CD4-positive, alpha-beta T cell (primary cell): ENCODE measurements at places on chromosomes 2 and 18. TPM values are rescaled to one million over a fixed set of nuclear protein-coding genes. Genes with fewer than 3 reads are reported as not detected.

Gene ATL2
- total RNA-seq: 85.5 TPM

Gene HOXD8
- not detected for total RNA-seq

Gene ANKRD62
- not detected for total RNA-seq

Gene CDH7
- total RNA-seq: not detected

Gene RESP18
- not detected for total RNA-seq

Gene CRYGD
- total RNA-seq: not detected

Gene IMPA2
- total RNA-seq: 1.7 TPM

Gene LBH
- total RNA-seq: 135 TPM

Gene SCG2
- not detected for total RNA-seq
